Ecto neural progenitor cell (in vitro differentiated cells): ENCODE measurements at places on chromosomes 2 and 18.

GRCh38 chr2:37125416-37125815, 31.4 kb downstream of the EIF2AK2 start:
- DNase-seq, result no peak

DNA sequence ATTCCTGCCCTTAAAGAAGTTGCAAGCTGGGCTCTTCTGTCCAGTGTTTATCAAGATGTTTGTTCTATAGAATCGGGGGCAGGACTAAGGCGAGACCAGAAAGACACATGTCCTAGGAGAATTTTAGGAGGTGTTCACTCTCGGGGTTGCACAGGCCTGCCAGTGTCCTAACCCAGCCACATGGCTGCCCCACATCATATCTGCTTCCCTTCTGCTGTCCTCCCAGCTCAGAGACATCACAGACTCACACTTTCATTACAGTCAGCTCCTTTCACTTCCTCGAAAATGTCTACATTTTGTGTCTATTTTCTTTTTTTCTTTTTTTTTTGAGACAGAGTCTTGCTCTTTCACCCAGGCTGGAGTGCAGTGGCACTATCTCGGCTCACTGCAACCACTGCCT, 10.7 kb upstream of the MRO start:
- no peak for DNase-seq

- no peak for DNase-seq
These were observed 282.9 kb upstream of the TNP1 start for GRCh38 chr2:217142649-217143266.

DNA sequence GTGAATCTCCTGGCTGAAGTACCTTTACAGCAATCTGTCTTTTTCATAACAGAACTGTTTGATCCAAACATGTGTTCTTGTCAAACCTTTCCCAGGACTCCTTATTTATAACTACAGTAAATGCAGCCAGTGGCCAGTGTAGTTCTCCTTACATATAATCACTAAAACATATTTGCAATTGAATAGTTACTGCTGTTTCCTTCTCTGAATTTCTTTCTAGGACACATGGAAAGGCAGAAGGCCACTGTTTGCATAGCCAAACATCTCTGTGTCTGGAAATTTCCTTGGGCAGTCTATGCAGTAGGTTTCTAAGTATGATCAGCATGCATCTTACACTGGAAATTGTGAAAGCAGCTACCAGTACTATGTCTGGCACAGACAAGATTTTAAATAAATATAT, 57.4 kb upstream of the COL3A1 start:
- no peak for DNase-seq

GRCh38 chr2:10402062-10402585, 46.0 kb downstream of the ODC1 start:
- DNase-seq, result no peak

DNA sequence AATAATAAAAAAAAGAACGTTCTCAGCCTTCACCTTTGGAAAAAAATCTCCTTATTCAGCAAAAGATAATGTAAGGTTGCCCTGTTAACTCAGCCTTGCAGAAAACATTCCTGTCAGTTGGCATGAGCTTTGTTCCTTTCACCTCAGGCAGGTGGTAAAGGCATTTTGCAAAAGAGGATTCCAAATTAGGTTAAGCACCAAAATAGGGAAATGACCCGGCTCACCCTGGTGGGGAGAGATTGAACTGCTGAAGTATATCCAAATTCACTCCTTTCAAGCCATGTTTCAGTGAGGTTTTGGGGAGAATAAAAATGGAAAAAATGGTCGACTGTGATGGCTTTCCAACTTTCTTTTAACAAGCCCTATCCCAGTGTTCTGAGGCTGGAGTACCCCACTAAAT, 1988.8 kb upstream of the PIK3C3 start:
- no peak for DNase-seq

- DNase-seq, result no peak
These were observed 582.1 kb upstream of the SETBP1 start for GRCh38 chr18:44098551-44099098.

- no peak for DNase-seq
These were observed 2.2 kb downstream of the DSG2 start for GRCh38 chr18:31500051-31500688.

DNA sequence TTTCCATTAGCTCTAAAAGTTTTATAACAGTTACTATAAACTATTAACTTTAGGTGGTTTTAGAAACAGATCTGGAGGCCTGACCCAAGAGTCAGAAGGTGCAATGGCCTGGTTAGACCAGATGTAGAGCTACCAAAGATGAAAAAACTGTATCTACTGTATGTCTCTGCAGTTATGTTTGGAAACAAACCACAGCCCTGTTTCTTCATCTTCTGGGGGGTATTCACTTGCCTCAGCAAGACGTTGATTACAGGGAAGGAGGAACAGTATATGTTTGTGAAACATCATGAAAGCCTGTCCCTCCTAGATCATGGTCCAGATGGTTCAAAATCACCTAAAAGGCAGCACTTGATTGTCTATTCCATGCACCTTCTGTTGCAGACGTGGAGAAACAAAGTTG, 220.2 kb downstream of the SUCLG1 start:
- DNase-seq, result no peak

DNA sequence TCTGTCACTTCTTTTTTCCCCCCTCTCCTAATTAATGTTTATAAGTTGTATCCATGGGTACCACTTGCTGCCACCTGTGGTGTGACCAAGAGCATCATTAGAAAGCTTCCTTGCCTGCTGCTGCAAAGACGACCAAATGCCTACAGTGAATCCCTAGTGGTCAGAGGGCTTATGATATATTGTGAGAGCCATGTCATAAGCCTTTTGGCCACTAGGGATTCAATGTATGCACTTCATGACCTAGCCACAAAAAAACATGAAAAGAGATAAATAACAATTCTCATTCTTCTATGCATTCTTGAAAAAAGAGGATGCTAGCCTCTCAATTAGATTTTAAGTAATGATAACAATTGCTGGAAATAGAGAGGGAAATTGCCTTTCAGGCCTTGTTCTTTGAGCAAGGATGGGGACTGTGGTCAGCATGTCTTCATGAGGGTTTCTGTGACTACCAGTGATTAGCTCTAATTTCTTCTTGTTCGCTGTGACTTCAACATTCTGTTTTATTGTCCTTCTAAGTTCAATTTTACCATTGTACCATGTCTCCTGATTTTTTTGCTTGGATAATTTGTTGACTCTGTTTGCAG, 435.3 kb downstream of the TGIF1 start:
- DNase-seq, result no peak

- peak; percentile 64 for DNase-seq
These were observed 73.5 kb downstream of the MYO1B start for GRCh38 chr2:191318729-191319078.

GRCh38 chr18:61989138-61989537, 96.3 kb upstream of the RNF152 start:
- no peak for DNase-seq

DNA sequence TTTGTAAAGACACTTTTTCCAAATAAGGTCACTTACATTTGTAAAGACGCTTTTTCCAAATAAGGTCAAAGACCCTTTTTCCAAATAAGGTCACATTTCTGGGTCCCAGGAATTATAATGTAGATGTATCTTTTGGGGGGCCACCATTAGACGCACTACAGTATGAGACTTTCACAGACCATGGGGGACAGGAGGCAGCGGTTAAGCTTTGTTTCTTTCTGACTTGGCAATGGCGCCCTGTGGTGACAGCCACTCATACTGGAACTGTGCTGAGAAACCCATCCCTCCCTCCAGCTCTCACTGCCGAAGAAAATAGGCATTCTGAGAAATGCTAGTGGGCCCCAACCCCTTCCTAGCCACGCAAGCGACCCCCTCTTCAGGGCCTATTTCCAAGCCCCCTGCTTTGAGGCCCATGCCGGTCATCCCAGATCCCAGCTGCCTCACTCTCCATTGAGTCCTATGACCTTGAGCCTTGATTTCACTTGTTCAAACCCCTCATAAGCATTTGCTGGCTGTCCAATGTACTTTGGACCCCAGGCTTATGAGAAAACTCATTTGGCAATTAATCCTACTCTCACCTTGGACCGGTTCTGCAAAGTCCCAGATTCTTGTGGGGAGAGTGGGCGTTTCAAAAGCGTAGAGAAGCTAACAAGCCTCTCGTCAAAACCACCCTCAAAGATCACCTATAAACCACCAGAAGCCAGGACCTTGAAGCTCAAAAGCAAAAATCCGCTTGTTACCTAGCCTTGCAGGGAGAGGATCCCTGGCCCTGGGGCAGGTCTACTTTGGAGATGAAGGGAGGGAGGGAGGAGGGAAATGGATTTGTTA, 11.3 kb upstream of the SPATA3 start:
- DNase-seq, result no peak

DNA sequence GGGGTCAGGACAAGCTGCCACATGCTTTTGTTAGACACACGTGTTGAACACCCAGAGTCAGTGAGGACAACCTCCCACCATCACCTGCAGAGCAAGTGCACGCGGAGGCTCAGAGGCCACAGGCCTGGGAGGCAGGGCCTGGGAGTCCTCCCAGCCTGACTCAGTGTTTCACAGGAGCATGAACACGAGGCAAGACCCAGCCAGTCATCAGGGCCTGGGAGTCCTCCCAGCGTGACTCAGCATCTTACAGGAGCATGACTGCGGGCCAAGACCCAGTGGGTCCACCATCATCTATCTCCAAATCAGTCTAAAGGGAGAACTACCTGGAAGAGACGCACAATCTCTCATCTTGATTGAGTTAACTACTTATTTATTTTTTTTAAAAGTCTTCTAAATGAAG, 112.6 kb upstream of the PXDN start:
- DNase-seq, result no peak

DNA sequence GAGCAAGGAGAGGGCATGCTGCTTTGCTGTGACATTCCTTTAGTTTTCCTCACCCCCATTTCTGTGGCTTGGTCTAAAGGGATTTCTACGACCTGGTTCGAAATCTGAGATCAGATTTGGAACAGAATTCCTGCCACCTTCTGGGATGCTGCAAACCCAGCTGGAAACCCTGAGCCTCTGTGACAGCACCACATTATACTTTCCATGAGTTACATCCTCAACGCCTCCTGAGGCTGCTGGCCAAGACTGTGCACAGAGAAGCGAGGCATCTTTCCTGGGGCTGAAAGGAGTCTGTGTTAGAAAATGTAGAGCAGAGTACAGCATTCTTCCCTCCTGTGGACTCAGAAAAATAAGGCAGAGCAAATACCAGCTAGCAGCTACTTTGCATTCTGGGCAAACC, 138.1 kb upstream of the CHAC2 start:
- no peak for DNase-seq

- DNase-seq, result no peak
These were observed 481.4 kb upstream of the CDH7 start for GRCh38 chr18:65269375-65269774.

- DNase-seq, result no peak
These were observed 34.9 kb downstream of the SPATS2L start for GRCh38 chr2:200341376-200341775.

GRCh38 chr2:96528006-96528699, 8.4 kb upstream of the ARID5A start:
- no peak for DNase-seq

GRCh38 chr2:171578127-171578803, 56.0 kb downstream of the CYBRD1 start:
- no peak for DNase-seq

DNA sequence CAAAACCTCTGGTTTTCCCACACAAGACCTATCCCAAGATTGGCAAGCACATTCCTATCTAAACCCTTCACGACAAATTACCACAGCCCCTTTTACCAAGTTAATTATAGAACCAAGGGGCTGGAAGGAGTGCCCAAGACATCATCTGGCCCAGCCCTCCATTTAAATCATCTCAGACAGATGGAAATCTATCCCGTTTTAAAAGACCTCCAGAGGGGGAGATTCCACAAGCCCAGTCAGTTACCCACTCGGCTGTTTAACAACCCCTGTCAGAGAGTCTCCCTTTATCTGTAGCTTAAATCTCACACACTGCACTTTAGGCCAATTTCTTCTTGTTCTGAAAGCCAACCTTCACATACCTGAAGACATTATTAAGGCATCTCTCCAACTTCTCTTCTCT, 179.1 kb upstream of the MEIS1 start:
- DNase-seq, result no peak

GRCh38 chr2:113334147-113334546, 55.4 kb upstream of the PAX8 start:
- no peak for DNase-seq

GRCh38 chr2:138823666-138824065, 43.5 kb upstream of the NXPH2 start:
- DNase-seq, result no peak

- no peak for DNase-seq
These were observed 137.5 kb downstream of the COMMD1 start for GRCh38 chr2:62042944-62043343.

GRCh38 chr2:162233197-162233596, 10.0 kb downstream of the FAP start:
- no peak for DNase-seq

- no peak for DNase-seq
These were observed 27.7 kb upstream of the SMCHD1 start for GRCh38 chr18:2627821-2628276.

- DNase-seq, result no peak
These were observed 18.9 kb upstream of the STAT4 start for GRCh38 chr2:191169456-191170300.

DNA sequence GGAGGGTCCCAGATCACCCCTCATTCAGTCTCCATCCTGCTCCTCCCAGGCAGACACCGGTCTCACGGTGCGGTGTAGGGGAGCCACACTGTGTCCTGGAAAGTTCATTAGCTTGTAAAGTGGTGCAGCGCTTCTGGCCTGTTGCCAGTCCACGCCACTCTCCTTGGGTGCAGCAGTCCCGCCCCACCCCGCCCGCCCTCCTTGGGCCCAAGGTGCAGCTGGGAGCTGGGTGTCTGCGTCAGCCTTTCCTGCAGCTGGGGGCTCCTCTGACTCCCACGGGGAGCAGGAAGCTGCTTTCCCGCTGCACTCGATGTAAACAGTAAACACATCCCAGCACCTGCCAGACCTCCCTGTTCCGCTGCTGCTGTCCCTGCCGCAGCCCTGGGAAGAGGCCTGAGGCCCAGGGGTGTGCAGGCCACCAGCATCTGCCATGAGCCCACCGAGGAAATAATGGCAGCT, 53.8 kb upstream of the ASB18 start:
- DNase-seq, result peak; percentile 32

- no peak for DNase-seq
These were observed 64.3 kb upstream of the RBBP8 start for GRCh38 chr18:22868831-22869230.

GRCh38 chr2:202127687-202128331, 54.8 kb downstream of the KIAA2012 start:
- DNase-seq, result no peak

GRCh38 chr18:55086906-55087305, 127.6 kb upstream of the CCDC68 start:
- no peak for DNase-seq

DNA sequence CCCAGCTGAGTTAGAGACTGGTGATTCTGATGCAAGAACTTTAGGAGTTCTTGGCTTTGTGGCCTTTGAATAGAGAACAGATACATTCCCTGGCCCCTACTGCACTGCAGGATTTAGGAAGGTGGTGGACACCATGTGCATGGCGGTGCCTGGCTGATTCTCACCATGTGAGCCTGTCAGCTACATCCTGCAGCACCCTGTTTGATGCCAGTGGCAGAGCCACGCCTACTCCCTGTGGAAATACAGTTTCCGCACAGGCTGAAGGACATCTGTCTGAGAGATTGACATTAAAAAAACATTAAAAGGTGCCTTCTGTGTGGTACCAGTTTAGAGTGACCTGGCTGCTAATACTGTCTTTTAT, 50.0 kb downstream of the KCNE4 start:
- DNase-seq, result no peak
